ENCODE measurements at places on chromosomes 1 and 21.

DNA sequence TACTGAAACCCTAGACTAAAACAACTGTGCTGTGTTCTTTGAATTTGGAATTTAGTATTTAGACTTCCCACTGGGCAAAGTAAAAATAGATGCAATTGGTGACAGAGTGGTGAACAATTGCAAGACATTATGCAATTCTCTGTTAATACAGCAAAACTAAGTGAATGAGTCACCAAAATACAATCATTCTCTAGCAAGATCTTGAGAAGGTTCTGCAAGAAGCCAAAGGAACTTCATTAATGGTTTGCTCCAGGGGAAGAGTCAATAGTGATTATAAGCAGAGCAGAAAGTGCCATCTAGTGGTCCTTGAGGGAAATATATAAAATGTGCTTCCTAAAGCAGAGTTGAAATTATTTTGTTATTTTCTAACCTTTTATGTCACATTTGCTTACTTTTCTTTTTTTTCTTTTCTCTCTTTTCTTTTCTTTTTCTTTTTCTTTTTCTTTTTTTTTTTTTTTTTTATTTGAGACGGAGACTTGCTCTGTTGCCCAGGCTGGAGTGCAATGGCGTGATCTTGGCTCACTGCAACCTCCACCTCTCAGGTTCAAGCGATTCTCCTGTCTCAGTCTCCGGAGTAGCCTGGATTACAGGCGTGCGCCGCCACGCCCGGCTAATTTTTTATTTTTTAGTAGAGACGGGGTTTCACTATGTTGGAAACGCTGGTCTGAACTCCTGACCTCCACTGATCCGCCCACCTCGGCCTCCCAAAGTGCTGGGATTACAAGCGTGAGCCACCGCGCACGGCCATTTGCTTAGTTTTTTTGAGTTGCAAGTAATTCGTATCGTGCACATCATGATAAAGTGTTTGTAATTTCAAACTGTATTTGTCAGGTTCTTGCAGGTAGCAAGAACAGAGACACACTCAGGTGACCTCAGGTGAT is 99.2 kb downstream of the CTH start:
- DNase-seq = peak; percentile 94

- no peak for DNase-seq
These were observed 41.1 kb downstream of the NGF start for GRCh38 chr1:115296981-115297380.

DNA sequence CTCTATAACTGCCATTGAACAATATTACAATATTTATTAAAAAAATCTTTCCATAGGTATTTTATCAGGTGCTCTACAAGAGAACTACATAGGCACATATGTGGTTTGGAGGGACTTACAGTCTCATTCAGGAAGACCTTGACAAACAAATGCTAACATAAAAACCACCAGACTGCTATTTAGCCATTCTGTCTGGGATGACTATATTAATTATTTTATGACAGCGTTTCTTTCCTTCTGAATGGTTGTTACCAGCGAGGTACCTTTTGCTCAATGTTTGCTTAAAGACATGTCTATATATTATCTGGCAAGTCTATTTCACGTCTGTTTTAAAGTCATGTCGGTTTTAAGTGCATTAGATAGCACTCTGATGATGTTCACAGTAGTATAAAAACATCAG is 69.7 kb downstream of the RUNX1 start:
- DNase-seq = no peak

DNA sequence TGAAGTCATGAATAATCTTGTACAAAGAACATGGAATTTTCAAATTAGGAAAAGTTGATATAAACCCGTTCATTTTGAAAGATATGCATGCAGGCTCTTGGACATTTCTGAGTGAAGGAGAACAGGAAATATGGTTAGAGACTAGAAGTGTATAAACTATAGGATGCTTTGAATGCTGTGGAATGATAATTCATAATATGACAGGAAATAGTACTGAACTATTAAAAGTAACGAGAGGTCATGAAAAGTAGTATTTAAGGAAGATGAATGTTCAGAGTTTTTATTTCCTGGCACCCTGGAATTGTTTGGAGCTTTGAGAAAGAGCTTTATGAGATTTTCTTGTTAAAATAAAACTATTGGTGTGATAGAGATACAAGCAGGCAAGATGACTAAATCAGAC is 18.7 kb upstream of the CRB1 start:
- DNase-seq = no peak

DNA sequence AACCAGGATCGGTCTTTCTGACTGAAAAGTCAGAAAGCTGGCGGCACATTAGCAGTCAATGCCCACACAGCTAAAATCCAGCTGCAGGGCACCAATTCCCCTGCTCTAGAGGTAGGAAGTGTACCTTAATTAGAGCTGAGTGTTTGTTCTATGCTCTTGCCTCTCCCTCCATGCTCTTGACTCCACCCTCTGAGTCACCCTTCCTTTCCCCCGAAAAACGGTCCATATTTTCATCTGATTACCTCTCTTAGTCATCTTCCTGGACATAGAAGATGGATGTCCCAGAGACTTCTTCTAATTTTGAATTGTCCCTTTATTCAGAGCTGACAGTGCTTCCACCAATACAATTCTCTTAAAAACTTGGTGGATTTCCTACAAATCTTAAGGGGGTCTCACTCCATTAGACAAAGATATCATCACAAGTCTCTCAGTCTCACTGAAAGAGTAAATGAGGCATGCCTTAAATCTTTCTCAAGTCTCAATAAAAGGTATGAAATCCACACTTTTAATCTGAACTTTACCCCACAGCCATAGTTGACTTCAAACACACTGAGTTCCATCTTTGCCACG is 44.1 kb upstream of the SLC19A1 start:
- no peak for DNase-seq
